NCI-H460 (cell line): ENCODE measurements at places on chromosomes 16 and 17. TPM values are rescaled to one million over a fixed set of nuclear protein-coding genes. Genes with fewer than 3 reads are reported as not detected.

GRCh38 chr16:17271687-17272086 is 199.1 kb downstream of the XYLT1 start:
- no peak for DNase-seq

DNA sequence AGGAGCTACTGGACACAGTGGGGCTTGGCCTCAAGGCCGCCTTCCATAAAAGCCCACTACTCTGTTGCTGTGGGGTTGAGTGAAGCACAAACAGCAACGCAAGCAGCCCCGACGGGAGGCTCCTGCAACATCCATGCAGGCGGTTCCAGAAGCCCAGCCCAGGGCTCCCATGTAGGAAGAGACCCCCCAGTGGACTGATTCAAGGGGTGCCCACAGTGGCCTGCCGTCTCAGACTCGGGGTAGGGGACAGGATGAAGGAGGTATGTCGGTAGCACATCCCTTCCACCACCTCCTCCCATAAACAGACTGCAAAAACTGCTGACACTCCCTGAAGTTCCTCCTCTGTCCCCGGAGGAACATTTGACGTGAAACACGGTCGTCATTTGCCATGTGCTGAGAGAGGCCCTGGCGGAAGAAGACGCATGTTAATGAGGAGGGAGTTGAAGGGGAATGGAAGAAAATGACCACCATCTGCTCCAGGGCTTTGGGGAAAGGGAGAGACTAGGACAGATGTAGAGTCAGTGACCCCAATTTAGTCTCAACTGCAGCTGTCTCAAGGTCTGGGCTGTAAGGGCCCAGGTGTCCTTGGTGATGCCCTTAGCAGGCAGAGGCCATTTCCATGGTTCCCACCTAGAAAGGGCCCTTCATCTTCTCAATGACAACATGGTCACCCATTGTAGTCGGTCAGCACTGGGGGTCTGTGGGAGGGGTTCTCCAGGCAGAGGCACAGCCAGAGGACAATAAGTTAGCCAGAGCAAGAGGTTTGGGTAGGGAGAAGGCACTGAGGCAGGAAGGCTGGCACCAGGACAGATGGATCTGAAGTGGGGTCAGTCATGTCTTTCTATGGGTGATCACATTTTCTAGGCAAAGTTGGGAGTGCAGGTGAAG is 200.6 kb downstream of the CPPED1 start:
- no peak for DNase-seq

DNA sequence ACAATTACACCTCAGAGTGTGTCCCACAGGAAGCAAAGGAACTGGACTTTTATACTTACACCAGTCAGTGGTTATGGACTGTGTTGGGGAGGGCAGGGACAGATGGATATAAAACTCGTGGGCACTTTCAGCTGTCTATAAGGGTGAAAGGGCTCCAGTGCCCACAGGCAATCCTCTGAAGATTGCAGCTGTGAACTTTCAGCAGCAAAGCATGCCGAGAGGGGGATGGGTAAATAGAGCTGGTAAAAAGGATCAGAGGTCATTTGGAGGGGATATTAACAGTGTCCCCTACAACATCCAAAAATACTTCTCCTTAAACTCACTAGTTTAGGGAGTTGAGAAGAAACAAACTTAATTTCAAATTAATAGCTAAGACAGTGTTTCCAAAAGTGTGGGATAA is 13.3 kb upstream of the RFWD3 start:
- no peak for DNase-seq

GRCh38 chr17:49035470-49036269 is 38.5 kb downstream of the IGF2BP1 start:
- peak; percentile 33 for DNase-seq

- DNase-seq, result peak; percentile 50
Measured at GRCh38 chr16:49350265-49351095, 23.1 kb upstream of the C16orf78 start.

DNA sequence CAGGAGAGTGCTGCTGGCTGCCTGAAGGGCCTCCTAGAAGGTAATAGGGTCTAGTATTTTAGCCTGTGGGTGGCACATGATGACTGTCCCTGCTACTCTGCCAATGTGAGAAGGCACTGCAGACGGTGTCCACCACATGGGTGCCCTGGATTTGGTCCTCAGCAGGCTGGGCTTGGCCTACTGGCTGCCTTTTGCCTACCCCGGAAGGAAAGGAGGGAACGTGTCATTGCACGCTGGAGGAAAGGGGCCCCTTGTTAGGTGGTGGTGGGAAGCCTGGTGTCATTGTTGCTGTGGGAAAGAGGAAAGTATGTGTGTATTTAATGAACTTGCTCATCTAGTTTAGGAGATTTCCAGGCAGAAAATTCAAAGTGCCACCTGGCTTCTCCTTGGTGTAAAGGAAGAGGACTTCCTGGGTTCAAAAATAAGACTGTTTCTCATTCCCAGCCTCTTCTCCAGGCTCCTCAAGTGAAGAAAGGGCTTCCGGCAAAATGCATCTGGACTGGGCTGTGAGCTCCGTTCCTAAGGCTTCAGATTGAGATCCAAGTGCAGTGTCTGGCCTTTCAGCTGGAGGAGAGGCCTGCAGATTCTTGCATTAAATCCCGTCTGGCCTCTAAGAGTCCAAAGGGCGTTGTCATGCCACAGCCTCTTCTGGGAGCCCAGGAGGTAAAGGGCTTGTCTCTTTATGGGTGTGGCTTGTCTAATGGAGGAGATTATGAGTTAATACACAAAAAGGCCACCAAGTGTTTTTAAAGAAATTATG is 55.1 kb downstream of the RPTOR start:
- DNase-seq, result no peak

- DNase-seq, result no peak
Measured at GRCh38 chr17:1495265-1495989, 2.9 kb upstream of the MYO1C start.

GRCh38 chr17:5948811-5949210 is 121.4 kb upstream of the WSCD1 start:
- no peak for DNase-seq

GRCh38 chr16:84848986-84849634 is 29.3 kb downstream of the CRISPLD2 start:
- no peak for DNase-seq

DNA sequence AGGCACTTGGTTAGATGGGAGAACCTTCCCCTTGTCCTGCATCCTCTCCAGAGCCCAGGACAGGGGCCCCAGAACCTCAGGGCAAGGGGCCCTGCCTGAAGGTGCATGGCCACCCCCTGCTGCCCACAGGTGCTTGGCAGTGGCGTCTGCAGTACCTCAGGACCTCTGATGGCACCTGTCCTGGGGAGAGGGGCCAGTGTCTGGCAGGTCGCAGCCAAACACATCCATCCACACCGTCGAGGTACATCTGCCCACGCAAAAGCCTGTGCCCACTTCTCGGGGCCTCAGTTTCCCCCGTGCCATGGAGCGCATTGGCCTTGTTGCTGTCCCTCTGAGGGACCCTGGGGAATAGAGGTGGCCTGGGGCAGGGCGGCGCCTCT is 9.3 kb downstream of the MAP2K3 start:
- DNase-seq, result no peak

DNA sequence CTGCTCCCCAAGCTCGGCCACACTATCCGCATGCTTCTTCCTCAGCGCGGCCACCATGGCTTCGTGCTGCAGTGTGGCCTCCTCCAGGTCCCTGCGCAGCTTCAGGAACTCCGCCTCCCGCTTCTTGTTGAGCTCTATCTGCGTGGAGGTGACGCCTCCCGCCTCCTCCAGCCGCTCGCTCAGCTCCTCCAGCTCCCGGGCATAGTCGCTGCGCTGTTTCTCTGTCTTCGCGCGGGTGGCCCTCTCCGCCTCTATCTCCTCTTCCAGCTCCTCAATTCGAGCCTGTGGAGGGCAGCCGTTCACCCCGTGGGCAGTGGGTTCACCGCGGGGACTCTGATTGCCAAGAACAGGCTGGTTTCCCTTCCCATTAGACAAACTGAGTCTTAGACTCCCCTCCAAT is 19.0 kb downstream of the MYH3 start:
- DNase-seq, result no peak

DNA sequence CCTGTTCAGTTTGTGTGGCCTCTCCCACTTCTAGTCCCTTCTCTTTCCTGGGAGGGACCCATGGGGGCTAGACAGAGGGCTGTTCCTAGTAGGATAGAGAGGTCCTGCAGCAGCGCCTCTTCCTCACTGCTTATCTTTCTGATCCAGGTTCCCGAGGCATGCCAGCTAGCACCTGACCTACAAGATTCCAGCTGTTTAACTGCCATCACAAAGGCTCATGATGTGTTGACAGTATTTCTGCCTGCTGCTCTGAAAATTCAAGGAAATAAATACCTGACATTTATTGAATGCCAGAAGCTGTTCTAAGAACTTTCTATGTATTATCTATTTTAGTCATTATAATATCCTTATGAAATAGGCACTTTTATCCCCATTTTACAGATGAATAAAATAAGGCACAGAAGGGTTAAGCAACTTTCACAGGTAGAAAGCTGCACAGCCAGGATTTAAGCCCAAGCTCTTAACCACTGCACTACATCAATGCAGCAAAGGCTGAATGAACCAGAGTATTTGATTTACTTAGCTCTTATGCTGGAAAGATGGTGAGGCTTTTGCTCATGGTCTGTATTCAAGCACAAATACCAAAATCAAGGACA is 38.8 kb downstream of the HEATR6 start:
- no peak for DNase-seq

- DNase-seq, result no peak
Measured at GRCh38 chr16:80639636-80640035, 98.8 kb downstream of the DYNLRB2 start.

DNA sequence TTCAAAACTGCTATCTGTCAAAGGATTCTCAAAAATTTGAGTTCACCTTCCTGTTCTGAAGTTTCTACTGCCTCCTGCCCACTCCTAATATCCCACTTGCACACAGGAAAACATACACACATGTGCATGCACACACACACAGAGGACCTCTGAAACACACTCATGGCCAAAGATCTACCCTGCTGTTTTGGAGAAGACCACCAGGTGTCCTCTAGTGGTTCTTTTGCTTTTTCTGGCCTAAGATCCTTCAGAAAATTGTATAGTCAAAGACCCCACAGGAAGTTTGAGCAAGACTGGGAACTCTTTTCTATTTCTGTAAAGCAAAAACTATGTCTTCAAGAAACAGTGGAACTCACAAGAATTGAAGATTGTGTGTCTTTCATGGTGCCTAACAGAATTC is 90.2 kb downstream of the CDH8 start:
- DNase-seq, result no peak

DNA sequence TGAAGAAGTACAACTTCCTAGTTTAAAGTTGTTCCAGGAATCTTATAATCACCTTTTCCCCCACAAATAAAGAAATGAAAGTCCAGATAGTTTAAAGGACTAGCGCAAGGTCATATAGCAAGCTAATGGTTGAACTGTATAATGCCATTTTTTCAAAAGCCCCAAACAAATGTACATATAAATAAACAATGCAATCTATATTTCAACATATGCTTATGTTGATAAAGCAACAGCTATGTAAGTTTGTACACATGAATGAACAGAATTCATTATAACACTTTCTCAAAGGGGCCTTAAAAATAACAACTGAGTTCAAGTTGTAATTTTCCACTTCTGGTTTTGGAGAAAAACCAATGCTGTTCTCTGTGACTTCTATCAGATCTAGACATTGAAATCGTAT is 1628.6 kb downstream of the CDH8 start:
- DNase-seq, result no peak

GRCh38 chr16:68296291-68296690 is 14.5 kb downstream of the SLC7A6OS start:
- no peak for DNase-seq

DNA sequence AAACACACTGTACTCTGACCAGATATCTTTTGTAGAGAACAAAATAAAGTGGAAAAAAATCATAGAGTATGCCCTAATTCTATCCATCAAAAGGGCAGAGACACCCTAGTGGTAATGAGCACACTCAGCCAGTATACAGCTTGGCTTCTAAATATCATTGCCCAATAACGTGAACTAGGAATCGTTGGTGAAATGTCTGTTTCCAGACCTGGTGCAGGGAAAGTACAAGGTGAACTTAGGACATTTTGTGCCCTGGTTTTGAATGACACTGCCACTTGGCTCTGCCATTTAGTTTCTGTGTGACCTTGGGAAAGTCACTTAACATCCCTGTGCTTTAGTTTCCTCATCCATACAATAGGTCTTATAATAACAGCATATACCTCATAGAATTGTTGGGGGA is 13.7 kb downstream of the AMFR start:
- no peak for DNase-seq

DNA sequence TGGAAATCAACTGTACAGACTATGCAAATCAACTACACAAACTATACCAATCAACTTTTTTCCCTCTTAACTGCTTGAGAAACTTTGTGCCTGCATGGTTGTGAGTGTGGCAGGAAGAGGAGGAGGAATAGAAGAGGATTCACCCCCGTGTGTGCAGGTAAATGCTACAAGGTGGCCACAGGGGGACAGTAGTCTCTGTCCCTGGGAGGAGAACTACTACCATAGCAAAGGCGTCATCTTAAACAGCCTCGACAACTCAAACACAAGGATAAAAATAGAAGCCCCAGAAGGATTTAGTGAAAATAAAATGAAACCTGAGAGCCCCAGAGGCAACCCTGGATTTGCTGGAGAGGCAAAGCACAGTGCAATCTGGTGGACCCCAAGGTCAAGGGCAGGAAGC is 199.5 kb upstream of the DYNLRB2 start:
- DNase-seq, result no peak

- DNase-seq, result no peak
Measured at GRCh38 chr16:4232541-4233386, 9.1 kb downstream of the SRL start.

GRCh38 chr17:28773736-28774135 is 29.9 kb downstream of the TRAF4 start:
- no peak for DNase-seq

GRCh38 chr16:50821586-50821985 is 79.7 kb downstream of the CYLD start:
- no peak for DNase-seq

GRCh38 chr17:74373838-74374606 is 6.7 kb downstream of the GPR142 start:
- no peak for DNase-seq

Gene KRT32
- not detected in 2 replicates for total RNA-seq

Gene ASB16
- not detected in 2 replicates for total RNA-seq

Gene EVPLL
- total RNA-seq, result not detected in 2 replicates

Gene NPIPB9
- total RNA-seq, result 3.7 and 4.6 TPM in 2 replicates

Gene LRRC36
- total RNA-seq, result not detected in 2 replicates

Gene DRC3
- 0.40 and 0.63 TPM in 2 replicates for total RNA-seq
